ENCODE measurements at places on chromosomes 5 and 9. TPM values are rescaled to one million over a fixed set of nuclear protein-coding genes. Genes with fewer than 3 reads are reported as not detected.

Gene CCL27
- total RNA-seq, result not detected

Gene TRIM7
- total RNA-seq, result 7.7 TPM

Gene TNC
- total RNA-seq, result 16.9 TPM

Gene CDO1
- 24.7 TPM for total RNA-seq

Gene ARHGEF28
- total RNA-seq, result 2.9 TPM

Gene PCDHA9
- total RNA-seq, result 0.04 TPM

DNA sequence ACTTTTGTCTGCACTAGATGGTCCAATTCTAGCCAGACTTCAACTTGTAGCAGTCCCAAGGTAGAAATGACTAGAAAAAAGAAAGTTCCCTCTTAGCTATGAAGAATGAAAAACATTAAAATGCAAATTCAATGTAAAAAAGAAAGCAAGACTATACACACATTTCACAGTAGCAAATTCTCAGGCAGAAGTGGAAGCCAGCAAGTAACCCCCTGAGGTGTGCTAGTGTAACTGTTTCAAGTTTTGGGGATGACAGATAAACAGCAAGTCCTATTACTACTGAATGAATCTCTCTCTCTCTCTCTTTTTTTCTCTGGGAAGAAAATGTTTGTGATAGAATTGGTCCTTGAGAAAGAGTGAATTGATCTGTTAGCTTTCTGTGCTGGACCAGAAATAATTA is 185.6 kb downstream of the EFNA5 start:
- H3K4me3 ChIP-seq, result no peak overlapping the region
- no peak overlapping the region for H3K27ac ChIP-seq
- no peaks in the 10 kb centered on the region for H3K36me3 ChIP-seq

DNA sequence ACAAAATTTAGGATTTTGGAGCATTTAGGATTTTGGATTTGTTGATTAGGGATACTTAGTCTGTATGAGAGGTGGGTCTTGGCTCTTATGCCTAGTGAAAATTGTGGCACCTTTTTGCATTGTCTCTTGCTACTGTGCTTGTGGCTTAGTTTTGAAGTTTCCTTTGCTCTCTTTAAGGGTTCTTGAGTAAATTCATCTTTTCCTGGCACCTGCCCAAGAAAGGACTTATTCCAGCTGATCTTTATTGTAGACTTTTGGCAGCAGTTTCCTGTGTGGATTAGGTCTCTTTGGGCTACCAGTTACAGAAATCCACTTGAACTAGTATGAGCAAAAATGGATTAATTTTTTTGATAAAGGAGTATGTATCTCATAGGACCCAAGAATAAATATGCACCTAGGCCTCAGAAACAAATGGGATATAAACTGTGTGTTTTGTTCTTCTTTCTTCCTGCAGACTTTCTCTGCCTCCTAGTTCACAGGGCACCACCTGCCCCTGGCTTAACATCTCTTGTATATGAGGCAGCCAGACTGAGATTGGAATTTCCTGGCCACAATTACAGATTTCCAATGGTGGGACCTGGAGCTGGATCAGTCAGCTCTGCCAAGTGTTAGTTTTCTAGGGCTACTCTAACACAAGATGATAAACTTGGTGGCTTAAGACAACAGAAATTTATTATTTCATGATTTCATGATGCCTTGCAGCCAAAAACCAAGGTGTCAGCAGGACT is 44.6 kb downstream of the FOCAD start:
- no peak overlapping the region for H3K4me3 ChIP-seq
- no peaks in the 10 kb centered on the region for H3K27me3 ChIP-seq
- H3K36me3 ChIP-seq, result no peaks in the 10 kb centered on the region

DNA sequence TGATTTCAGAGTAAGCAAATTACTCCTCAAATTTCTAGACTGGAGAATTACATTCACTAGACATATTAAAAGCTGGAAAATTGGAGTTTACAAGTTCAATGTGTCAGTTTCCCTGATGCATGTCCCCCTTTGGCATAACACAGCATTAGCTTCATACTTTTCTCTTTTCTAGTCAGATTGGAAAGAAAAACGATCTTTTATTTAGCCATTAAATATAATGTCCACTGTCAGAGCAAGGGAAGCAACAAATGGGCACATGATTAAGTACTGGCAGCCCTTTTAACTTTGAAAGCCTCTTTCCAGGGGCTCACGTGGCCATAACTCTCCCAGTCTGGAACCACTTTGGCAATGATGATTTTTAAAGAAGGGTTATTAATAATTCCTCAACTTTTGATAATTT is 203.3 kb downstream of the KCNN2 start:
- H3K36me3 ChIP-seq, result no peaks in the 10 kb centered on the region
- no peaks in the 10 kb centered on the region for H3K4me1 ChIP-seq
- H3K27ac ChIP-seq, result no peak overlapping the region
- H3K4me3 ChIP-seq, result no peak overlapping the region
- no peaks in the 10 kb centered on the region for H3K27me3 ChIP-seq

DNA sequence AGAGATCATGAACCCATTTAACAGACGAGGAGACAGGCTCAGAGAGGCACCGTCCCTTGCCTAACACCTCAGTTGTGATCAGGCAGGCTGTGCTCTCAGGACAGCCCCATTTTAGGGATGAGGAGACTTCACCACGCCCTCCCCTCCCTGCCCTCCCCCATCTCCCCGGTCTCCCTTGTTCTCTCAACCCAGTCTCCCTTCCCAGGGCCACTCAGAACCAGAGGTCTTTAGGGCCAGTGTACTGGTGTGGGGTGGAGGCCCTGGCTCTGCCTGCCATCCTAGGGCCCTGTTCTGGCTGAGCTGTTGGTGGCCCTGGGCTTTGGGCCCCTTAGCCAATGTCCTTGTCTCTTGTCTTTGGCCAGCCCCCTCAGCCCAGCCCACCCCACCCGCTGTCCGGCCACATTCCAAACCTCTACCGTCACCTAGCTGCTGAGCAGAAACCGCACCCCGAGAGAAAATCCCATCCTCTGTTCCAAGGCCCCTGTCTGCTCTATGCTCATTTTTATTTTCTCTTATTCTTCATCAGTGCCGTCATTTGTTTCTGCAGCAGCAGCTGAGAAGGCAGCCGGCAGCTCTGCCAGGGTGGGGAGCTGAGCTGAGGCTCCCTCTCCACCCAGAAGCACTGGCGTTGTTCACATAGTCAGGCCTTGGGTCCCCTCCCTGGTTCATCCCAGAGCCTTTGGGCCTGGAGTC is 33.9 kb downstream of the OLFML2A start:
- no peaks in the 10 kb centered on the region for H3K4me1 ChIP-seq
- peaks cover 5% of the 10 kb centered on the region for H3K36me3 ChIP-seq
- peak overlapping the region; percentile 9 for H3K27ac ChIP-seq
- H3K27me3 ChIP-seq, result no peaks in the 10 kb centered on the region
- no peak overlapping the region for H3K4me3 ChIP-seq
- no peak for DNase-seq

DNA sequence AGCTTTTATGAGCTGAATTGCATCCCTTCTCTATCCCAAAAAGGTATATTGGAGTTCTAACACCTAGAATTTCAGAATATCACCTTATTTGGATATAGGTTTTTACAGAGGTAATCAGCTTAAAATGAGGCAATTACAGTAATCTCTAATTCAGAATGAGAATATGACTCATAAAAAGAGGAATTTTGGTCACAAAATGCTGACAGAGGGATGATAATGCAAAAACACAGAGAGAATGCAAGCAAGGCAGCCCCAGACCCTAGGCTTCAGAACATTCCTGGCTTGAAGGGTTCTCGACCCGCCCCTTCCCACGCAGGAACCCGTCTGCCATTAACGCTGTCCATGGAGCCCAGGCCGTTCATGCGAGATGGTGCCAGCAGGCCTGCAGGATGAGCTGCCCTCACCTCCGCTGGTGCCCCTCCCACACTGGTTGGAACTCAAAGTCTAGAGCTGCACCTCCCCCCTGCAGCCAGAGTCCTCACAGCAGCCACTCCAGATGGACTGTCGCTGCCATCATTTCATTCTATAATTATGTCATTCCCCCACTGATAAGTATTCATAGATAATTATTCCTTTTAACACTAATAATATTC is 1173.4 kb upstream of the ACO1 start:
- H3K27me3 ChIP-seq, result no peaks in the 10 kb centered on the region
- H3K4me3 ChIP-seq, result no peak overlapping the region
- no peak overlapping the region for H3K27ac ChIP-seq
- H3K4me1 ChIP-seq, result no peaks in the 10 kb centered on the region

DNA sequence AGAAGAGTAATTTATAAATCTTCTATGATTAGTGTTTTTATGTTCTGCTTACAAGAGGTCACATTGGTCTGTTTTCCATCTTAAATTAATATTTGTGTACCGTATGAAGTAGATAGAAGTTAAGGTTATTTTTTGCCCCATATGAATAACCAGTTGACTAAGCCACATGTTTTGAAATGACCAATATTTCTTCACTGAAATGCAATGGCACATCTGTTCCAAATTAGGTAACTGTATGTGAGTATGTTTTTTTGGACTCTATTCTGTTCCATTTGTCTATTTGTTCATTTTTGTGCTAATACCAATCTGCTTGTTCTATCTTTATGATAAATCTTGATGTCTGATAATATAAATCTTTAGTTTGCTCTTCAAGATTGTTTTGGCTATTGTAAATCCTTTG is 17.7 kb downstream of the JAK2 start:
- H3K27ac ChIP-seq, result no peak overlapping the region
- H3K4me1 ChIP-seq, result no peaks in the 10 kb centered on the region
- no peaks in the 10 kb centered on the region for H3K27me3 ChIP-seq
- no peak for DNase-seq
- no peak overlapping the region for H3K4me3 ChIP-seq

GRCh38 chr9:109295221-109296130 is 25.4 kb downstream of the EPB41L4B start:
- DNase-seq, result no peak
- H3K4me3 ChIP-seq, result no peak overlapping the region
- no peaks in the 10 kb centered on the region for H3K36me3 ChIP-seq
- H3K4me1 ChIP-seq, result no peaks in the 10 kb centered on the region

- H3K4me3 ChIP-seq, result no peak overlapping the region
- no peak overlapping the region for H3K27ac ChIP-seq
- no peaks in the 10 kb centered on the region for H3K27me3 ChIP-seq
- DNase-seq, result peak; percentile 75
These were observed 87.5 kb upstream of the PPP2R2B start for GRCh38 chr5:146965761-146966659.

DNA sequence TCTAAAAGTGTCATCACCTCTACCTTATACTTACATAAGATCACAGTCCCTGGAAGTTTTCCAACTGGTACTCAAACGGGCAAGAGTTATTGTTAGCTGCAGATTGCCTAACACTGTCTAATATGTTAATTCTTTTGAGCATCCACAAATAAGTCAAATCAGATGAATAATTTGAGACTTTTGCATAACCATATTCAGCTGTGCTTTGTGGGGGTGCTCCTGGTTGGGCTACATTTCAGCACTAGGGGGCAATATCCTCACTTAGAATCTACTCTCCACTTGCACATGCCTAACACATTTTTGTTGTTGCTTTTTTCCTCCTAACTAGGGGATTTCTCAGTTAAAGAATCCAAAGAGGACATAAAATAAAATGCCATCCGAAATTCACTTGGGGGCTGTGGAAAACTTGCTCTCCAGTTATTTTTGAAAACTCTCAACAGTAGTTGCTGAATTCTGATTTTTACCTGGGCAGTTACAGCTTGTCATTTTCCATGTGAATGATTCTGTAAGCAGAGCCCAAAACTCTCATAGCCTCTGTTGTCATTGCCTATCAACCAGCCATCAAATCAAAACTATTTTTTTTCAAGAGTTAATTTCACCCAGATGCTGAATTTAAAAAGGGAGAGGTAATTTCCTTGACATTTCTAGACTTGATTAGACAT is 71.5 kb downstream of the TRIM36 start:
- H3K27me3 ChIP-seq, result no peaks in the 10 kb centered on the region
- H3K36me3 ChIP-seq, result no peaks in the 10 kb centered on the region
- H3K4me1 ChIP-seq, result no peaks in the 10 kb centered on the region

GRCh38 chr9:136961279-136962065 is 9.4 kb downstream of the LCN12 start:
- no peak overlapping the region for H3K4me3 ChIP-seq
- no peaks in the 10 kb centered on the region for H3K27me3 ChIP-seq
- H3K4me1 ChIP-seq, result peaks cover 26% of the 10 kb centered on the region
- H3K36me3 ChIP-seq, result no peaks in the 10 kb centered on the region

GRCh38 chr5:172901012-172901780 is 58.0 kb upstream of the RPL26L1 start:
- peak; percentile 92 for DNase-seq
- H3K36me3 ChIP-seq, result no peaks in the 10 kb centered on the region
- H3K27ac ChIP-seq, result peak overlapping the region; percentile 89
- no peaks in the 10 kb centered on the region for H3K4me1 ChIP-seq
- H3K4me3 ChIP-seq, result no peak overlapping the region

DNA sequence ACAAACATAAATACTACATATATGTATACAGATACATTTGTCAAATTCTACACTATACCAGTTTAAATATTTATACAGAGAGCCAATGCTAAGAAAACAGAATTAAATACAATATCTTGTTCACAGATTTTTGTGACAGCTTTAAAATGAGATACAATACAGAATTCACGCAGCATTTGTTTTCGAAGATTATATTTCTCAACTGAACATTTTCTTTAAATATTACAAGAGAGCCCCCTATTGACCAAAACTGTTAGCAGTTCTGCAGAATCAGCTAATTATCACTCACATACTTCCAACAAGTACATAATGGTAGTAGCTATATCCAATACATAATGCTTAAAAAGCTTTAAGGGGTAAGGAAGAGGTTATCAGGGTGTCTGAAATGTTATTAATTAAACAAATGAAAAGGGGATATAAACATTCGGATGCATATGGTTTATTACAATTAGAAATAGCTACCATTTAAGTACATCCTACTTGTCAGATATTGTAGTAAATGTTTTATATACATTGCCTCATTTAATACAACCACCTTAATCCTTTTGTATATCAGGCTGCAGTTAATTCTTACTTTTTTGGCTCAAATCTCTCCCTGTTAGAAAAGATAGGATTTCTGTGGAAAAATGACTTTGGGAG is 31.7 kb downstream of the ZDHHC21 start:
- DNase-seq, result no peak
- H3K36me3 ChIP-seq, result no peaks in the 10 kb centered on the region
- no peaks in the 10 kb centered on the region for H3K27me3 ChIP-seq

DNA sequence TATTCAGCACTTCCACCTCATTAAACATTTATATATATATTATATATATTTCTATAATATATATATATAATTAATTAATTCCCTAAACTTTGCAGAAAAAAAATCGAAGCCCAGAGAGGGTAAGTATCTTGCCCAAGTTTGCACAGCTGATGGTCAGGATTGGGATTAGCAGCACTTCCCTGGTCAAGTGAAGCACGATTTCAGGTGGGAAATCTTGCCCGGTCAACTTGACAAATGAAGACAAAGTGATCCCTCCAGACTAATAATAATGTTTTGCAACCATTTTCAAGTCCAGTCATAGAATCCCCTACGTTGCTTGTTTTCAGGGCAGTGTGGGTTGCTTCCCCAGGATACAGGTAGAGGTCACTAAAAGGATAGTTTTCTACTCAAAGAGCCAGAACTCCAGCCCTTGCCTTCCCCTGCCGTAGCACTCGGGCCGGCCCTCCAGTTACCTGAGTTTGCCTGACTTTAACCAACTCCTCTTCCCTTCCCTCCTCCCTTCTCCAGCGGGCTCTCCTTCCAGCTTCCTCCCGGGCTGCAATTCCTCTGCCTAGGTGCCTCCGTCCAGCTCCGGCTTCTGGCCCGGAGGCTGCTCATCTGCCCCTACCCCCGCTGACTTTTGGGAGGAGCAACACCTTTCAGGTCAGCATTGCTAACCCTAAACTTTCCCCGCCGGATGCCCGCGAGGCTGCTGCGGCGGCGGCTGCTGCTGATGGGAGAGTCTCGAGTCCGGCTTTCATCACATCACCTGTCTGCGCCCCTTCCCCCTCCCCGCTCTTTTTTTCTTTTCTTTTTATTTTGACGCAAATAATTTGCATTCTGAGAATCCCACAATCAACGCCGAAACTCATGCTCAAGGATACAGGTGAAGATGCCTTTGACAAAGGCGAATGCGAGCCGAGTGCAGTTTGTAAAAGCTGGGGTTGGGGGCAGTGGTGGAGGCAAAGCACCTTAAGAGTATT is 930 bp downstream of the PRLR start:
- H3K4me1 ChIP-seq, result peaks cover 13% of the 10 kb centered on the region
- no peaks in the 10 kb centered on the region for H3K27me3 ChIP-seq
- H3K4me3 ChIP-seq, result peak overlapping the region; percentile 18
- no peaks in the 10 kb centered on the region for H3K36me3 ChIP-seq

Measured in right atrium auricular region (tissue), 2 donors.